Stimulated activated CD4-positive, alpha-beta T cell treated with anti-CD3 and anti-CD28 coated beads, Interleukin-4, amount 100 ng/mL, for 48 hours (primary cell): ENCODE measurements at places on chromosomes 4 and X.

- DNase-seq = no peak
These were observed 72.4 kb downstream of the IL21 start for GRCh38 chr4:122548452-122548851.

DNA sequence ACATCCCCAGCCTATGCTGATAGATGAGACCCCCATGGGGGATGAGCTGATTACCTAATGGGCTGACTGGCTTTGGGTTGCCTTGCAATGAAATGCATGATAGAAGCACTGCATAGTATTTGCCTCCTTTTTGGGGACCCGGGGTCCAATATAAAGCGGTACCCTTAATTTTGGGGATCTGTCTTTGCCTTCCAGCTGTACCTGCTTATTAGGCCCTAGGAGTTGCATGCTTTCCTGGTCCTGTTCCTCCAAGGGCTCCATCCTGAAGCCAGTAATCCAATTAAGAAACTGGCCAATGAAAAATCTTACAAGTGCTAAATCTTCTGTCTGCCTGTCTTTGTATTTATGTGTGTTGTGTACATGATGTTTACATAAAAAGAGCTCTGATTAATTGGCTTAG, 791.6 kb downstream of the TRIML1 start:
- no peak for DNase-seq

DNA sequence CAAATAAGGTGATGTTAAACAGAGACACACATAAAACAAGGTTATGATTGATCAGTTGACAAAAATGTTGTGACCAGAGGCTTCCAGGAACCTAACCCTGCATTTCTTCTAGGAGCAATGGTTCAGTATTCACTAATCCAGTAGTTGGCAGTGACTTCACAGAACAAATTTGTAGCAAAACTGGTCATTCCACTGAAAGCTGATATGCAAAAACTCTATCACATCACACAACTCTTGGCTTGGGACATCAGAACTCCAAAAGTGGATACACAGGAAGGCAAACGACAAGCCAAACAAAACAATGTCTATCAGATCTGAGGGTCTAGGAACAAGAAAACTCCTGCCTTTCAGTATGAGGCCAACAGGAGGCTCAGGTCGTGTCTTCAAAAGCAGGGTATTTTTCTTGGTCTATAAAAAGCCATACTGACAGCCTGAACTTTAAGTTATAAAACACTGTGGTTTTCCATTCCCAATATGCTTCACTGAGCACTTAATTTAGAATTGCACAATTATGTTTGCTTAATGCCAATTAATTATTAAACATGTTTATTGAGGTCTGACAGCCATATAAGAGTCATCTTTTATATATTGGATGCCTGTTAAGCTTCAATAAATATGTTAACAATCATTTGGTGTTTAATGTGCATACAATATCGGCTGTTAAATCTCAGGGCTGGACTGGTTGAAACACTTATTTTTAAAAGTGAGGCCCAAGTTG, 45.6 kb downstream of the SOD3 start:
- DNase-seq = no peak

GRCh38 chr4:156677131-156677531, 294.5 kb downstream of the PDGFC start:
- no peak for DNase-seq

- peak; percentile 49 for DNase-seq
These were observed 34.0 kb upstream of the GRPEL1 start for GRCh38 chr4:7101692-7102515.

DNA sequence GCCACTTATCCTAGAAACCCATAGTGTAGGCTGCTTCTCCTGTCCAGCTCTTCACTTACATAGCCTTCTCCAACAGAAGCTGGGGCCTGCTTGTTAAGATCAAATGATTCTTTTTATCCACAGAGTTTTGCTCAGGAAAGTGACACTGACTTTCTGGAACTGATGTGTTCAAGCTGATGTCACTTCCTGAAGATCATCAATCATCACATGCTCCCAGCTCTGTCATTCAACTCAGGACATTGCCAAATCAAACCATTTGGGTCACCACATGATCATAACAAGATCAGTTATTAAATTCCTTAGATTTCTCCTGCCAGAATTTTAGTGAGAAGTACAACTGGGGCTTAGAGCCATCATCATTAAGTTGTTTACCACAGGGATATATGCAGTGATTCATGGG, 39.4 kb downstream of the GLRA3 start:
- no peak for DNase-seq

DNA sequence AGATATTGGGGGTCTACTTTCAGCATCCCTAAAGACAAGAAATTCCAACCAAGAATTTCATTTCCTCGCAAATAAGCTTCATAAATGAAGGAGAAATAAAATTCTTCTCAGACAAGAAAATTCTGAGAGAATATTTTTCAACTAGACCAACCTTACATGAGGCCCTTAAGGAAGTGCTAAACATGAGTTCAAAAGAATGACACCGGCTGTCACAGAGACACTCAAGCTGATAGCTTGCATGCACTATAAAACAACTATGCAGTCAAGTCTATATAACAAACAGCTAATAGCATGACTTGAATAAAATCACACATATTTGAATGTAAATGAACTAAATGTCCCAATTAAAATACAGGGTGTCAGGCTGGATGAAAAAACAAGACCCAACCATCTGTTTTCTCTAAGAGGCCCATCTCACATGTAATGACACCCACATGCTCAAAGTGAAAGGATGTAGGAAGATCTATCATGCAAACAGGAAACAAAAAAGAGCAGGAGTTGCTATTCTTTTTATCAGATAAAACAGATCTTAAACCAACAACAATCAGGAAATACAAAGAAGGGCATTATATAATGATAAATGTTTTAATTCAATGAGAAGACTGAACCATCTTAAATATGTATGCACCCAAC, 27.2 kb downstream of the FAAH2 start:
- no peak for DNase-seq

GRCh38 chrX:97397371-97397770, 513.7 kb downstream of the RPA4 start:
- no peak for DNase-seq
